Stimulated activated CD8-positive, alpha-beta memory T cell treated with anti-CD3 and anti-CD28 coated beads, Interleukin-12 subunit alpha, Interleukin-12 subunit beta, amount 100 ng/mL, for 4 hours (primary cell): ENCODE measurements at places on chromosomes 1 and 21.
A peak's percentile ranks its signal among the peaks of the same experiment; 100 is the strongest.

- DNase-seq = no peak
Observed at GRCh38 chr1:198437332-198437731, 103.1 kb downstream of the ATP6V1G3 start.

DNA sequence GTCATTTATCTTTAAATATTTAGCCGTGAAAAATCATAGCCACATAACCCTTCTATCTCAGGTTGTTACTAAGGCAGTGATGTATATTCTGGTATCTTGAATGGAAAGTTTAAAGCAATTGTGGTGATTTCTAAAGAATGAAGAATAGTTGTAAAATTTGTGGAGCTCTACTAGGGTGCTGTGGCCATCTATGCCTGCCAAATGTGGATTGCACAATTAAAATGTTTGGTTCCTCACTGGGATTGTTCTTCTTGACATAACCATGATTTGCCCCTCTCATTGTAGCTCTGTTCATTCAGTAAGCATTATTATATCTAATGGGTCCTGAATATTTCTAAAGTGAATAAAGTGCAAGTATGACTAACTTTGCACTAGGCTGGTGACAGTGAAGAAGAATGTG, 50.1 kb downstream of the AK4 start:
- DNase-seq = no peak

DNA sequence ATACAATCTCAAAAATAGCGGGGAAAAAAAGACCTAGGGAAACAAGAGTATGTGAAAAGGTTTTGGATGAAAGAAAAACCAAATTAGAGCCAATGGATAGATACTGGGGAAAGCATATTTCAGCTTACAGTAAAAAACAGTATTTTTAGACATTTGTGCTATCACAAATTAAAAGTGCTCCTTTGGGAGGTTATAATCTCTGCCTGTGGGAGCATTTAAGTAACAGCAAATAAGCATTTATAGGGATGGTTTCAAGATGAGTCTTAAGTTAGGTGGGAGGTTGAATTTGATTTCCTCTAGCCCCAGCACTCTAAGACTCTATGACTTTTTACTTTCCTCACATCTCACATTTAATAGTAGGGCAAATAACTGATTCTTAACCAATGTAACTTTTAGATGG, 79.6 kb upstream of the SLFNL1 start:
- no peak for DNase-seq

- no peak for DNase-seq
Observed at GRCh38 chr1:66503841-66504470, 30.0 kb upstream of the SGIP1 start.

GRCh38 chr1:231628207-231628876, 1.8 kb downstream of the DISC1 start:
- no peak for DNase-seq

- DNase-seq = no peak
Observed at GRCh38 chr1:53406551-53407235, 52.5 kb upstream of the DMRTB1 start.

- DNase-seq = no peak
Observed at GRCh38 chr1:68460935-68461334, 11.2 kb upstream of the RPE65 start.

- no peak for DNase-seq
Observed at GRCh38 chr1:195580988-195581387, 1027.3 kb downstream of the KCNT2 start.

DNA sequence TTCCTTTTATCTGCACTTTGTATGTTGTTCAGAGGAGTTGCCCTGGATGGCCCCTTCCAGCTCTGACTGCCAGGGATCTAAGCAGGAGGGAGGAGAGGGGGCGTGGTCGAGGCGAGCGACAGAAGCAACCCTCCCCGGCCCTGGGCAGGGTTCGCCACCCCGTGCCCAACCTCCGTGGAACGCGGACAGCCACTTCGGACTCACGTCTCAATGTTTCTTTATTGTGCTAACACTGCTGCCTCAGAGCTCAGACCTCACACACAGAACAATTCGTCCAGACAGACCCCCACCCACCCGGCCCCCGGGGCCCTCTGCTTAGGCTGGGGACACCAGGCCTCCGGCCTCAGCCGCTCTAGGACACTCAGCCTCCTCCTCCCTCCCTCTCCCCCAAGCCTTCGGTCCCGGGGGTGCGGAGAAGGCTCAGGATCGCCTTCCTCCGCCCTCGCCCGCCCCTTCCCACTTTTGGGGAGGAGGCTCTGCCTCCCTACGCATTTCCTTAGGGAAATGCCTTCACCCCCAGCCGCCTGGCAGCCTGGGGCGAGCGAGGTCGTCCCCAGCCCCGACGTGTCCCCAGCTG, 8.3 kb downstream of the VSIG8 start:
- peak; percentile 7 for DNase-seq

DNA sequence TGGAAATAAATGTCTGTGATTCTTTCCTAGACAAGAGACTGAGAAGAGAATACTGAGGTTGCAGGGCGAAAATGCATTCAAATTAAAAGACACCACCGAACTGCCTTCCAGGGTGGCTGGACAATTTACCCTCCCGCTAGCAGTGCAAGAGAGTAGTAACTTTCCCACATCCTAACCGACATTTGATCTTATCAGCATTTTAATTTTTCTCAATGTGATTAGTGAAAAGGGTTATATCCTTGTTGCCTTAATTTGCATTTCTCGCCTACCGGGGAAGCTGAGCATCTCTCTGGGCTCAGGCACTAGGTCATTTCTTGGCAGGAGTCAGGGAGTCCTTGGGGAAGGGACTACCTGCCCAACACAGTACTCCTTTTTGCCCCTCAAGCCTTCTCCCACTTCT, 2.8 kb downstream of the TNFRSF8 start:
- no peak for DNase-seq

GRCh38 chr1:35191429-35192055, 1.4 kb downstream of the SFPQ start:
- no peak for DNase-seq

GRCh38 chr1:213914392-213914791, 73.4 kb upstream of the PROX1 start:
- no peak for DNase-seq

GRCh38 chr1:60055336-60055735, 18.2 kb downstream of the C1orf87 start:
- no peak for DNase-seq

DNA sequence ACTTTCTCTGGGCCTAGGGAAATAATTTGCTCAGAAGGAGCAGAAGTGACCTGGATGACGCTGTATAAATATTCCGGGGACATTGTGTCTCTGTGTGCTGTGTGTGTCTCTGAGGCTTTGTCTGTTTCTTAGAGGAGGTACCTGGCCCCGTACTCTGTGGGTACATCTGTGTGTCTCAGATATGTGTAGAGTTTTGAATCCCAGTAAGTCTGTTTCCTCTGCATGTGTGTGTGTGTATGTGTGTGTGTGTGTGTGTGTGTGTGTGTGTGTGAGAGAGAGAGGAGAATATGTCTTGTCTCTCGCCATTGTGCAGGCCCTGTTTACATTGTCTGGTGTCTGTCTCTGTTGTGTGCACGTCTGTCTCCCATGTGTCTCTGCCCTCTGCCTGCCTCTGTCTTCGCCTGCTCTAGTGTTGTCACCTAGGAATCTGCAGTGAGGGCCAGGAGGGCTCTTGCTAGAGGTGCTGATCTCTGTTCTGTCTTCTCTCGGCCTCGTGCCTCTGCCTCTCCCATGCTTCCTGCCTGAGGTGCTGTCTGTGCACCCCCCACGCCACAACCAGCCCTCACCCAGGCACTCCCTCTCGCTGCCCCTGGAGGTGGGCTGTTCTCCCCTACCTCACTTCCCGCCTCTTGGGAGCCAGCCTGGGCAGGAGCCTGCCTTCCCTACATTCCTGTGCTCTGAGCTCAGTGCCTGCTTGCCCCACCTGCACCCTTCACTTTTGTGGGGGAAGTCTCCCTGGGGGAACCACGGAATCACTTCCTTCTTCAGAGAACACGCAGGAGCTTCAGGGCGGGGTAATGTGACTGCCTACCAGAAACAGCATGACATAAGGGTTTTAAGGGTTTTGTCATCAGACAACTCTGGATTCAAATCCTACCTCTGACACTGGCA, 5.9 kb downstream of the MAP7D1 start:
- no peak for DNase-seq

DNA sequence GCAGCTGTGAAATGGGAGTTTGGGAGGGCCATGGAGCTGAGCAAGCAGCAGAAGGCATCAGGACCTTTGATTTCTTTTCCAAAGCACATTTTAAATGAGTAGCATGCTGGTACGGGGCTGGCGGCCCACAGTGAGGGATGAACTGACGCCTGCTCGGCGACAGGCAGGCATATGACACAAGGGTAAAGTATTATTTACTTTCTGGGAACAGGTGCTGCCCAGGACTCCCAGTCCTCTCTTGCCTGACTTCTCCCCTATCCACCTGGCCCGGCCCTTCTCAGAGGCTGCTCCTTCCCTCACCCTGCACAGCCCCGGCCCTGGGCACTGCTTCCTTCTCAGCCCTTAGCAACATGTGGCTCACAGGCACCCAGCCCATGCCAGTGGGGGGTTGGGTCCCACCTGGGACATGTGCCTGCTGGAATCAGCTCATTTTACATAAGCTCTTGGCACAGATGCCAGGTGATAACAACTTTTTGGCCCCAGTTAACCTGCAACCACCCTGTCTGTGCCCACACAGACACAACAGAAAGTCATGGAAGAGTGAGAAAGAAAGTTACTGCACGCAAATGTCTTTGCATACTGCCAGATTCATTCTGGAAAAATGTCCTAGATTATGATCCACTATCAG, 112.3 kb upstream of the GADD45A start:
- no peak for DNase-seq

GRCh38 chr1:98053471-98054366, 132.9 kb upstream of the DPYD start:
- no peak for DNase-seq

GRCh38 chr1:169043823-169044222, 62.7 kb upstream of the ATP1B1 start:
- DNase-seq = no peak

GRCh38 chr1:3816331-3817137, 20.2 kb upstream of the LRRC47 start:
- DNase-seq = no peak

GRCh38 chr1:181863736-181864135, 197.8 kb downstream of the ZNF648 start:
- no peak for DNase-seq

GRCh38 chr1:43975249-43975961, 645 bp downstream of the ATP6V0B start:
- peak; percentile 10 for DNase-seq

DNA sequence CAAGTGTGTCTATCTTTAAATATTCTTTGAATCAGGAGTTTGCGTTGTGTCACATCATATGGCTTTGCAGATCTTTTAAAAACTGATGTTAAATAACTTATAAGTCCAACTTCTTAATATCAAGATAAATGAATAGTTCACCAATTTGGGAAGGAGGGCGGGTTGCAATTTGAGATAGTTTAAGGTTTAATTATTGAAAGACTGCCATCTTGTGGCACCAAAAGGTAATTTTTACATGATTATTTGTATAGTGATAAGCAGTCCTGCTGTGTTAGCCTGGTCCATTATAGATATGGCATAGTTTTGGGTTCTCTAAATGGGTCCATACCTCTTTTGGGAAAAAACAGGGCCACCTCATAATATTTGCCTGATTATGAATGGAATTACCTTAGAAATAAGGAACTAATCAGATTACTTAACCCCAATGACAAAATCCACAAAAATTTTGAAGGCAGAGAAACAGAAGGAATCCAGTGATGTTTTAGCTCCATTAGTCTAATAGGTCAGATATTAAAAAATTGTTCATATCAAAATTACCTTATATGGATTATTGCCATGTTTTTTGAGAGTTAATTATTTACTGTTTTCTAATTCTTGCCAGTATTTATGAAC, 64.3 kb downstream of the PRKAA2 start:
- no peak for DNase-seq

DNA sequence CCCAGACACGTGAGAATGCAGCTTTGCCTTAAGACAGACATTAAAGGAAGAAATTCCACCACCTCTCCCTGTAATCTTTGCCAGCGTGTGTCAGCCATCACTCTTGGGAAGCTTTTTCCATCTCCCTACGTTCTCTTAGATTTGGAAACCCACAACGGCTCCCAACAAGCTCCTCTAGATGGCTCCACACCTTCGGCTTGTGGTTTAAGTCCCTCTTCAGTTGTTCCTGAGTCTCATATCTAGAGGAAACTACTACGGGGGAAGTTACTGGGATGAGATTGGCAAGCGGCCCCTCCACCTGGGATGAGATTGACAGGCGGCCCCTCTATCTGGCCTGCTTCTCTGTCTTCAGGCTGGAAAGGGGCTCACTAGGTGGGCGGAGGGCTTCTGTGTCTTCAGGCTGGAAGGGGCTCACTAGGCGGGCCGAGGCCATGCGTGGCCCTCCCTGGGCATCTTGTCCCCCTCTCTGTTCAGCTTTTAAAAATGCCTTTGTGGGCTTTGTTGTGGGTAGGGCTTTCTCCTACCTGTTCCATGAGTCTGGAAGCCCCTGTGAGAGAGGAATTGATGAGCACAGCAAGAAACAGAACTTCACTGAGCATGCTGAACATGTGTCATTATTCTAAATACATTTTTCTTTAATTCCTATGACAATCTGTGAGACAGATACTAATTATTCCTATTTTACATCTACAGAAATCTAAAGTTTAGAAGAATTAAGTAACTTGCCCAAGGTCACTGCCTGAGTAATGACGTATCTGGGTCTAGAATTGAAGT, 670.5 kb downstream of the KIF26B start:
- no peak for DNase-seq

- DNase-seq = no peak
Observed at GRCh38 chr21:45423968-45424853, 19.2 kb downstream of the COL18A1 start.

- no peak for DNase-seq
Observed at GRCh38 chr1:100847361-100848082, 47.1 kb downstream of the EXTL2 start.

DNA sequence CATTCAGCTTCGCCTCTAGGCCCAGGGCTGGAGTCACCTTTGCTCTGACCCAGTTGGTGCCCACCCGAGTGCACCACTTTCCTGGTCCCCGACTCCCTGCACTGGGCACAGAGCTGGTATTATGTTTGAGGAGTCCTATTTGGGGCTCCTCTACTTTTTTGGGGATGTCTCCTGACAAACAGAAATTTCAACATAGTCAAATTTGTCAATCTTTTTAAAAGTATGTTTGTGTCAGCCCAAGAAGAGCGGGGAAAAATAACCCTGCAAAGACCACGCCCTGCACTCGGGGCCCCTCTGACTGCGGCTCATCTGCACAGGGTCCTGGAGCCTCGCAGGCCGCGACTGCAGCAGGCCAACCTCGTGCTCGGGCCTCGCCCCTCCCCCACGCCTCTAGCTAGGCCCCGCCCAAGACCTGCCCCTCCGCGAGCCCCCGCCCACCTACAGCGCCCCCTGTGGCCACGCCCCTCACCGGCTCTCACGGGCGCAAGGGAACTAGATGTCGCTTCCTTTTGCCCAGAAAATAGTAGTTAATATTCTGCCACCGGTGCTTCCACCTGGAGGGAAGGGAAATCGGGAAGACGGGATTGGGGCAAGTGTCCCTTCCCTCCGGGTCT, 11.4 kb downstream of the FAM229A start:
- peak; percentile 60 for DNase-seq

- no peak for DNase-seq
Observed at GRCh38 chr21:37642493-37642892, 273.8 kb downstream of the KCNJ6 start.

DNA sequence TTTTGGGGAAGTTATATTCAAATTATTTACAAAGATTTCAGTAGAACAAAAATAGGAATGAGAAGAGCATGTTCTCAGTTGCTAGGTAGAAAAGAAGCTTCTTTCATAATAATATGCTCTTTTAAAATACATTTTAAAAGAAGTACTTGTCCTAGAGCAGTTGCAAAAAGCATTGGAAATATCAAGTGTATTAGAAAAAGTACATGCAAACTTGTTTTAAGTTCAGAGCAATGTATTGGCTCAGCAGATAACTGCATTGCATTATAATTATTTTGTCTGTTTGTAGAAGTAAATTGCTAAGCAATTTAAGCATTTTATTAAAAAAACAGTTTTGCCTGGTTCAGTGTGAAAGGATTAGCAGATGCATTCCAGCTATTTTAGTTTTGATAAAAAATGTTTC, 806.4 kb downstream of the USP25 start:
- no peak for DNase-seq
